ENCODE measurements at places on chromosomes 11 and 22.

DNA sequence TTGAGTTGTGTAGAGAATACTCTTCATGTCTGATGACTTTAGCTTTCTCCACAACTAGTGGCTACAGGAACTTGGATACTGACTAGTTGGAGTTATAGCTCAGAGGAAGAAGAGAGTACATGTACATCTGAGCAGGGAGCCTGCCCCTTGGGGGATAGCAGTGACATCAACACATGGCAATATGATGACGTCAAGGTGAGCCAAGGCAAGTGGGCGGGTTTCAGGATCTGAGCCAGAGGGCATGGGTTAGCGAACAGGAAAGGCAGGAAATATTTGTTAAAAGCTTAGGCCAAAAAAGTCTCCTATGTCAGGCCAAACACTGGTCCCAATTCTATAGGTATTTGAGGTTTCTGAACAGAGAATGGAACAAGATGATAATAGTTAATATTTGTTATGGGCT, 42.0 kb upstream of the HORMAD2 start:
- peak; percentile 81 for DNase-seq

GRCh38 chr11:134756811-134757540, 344.9 kb upstream of the B3GAT1 start:
- no peak for DNase-seq

GRCh38 chr11:23954730-23955129, 542.1 kb upstream of the LUZP2 start:
- no peak for DNase-seq

GRCh38 chr22:47371263-47372090, 609.0 kb downstream of the TBC1D22A start:
- DNase-seq, result no peak

- no peak for DNase-seq
Measured at GRCh38 chr11:8822469-8822868, 88.5 kb upstream of the AKIP1 start.

GRCh38 chr22:20751185-20751851, 22.6 kb upstream of the SERPIND1 start:
- DNase-seq, result no peak

- no peak for DNase-seq
Measured at GRCh38 chr11:21456186-21456585, 736.7 kb upstream of the ANO5 start.

GRCh38 chr11:65180877-65181568, 705 bp upstream of the CAPN1 start:
- DNase-seq, result peak; percentile 67

GRCh38 chr22:49564054-49564453, 263.6 kb downstream of the BRD1 start:
- no peak for DNase-seq

- peak; percentile 88 for DNase-seq
Measured at GRCh38 chr11:20035701-20036601, 124.3 kb downstream of the DBX1 start.

- DNase-seq, result no peak
Measured at GRCh38 chr11:114350022-114350421, 50.3 kb downstream of the C11orf71 start.

DNA sequence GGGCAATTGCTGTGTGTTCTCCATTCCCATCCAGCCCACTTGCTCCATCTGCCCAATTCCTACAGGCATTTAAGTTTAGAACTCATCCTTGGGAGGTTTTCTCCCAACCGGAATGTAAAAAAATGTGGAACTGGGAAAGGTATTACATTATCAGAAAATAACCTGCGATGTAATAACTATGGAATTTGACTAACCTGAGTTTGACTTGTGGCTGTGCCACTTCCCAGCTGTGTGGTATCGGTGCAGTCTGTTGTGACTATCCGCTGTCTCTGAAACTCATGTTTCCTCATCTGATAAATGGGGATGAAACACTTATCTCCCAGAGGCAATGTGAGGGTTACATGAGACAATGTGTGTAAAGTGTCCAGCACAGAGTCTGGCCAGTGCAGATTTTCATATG, 77.6 kb downstream of the TENM4 start:
- DNase-seq, result no peak

DNA sequence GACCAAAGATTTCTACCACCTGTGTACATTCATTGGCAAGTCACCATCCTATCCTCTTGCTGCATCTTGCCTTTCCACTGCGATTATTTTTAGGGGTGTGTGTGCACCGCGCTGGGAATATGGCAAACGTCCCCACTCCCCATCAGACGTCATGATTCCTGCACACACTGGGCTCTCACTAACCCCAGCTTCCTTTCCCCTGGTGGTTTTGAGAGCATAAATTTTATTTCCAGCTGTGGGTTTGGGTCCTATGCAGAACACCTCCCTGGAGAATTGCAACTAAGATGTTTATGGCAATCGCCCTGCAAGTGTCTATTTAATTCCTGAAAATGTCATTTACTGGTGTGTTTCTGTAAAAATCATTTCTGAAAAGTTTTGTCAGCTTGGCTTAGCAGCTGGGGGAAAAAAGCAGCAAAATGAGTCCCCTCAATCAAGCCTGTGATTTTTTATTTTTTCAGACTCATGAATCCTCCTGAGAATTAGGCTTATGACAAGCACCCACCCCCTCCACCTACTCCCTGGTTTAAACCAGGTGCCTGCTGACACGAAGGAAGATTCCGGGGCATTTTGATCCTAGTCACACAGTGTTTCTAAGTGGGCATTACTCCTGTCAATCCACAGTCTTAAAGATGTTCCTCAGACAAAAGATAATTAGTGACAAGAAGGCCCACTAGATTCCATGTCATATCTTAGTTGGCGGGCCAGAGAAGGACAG, 23.8 kb downstream of the UPB1 start:
- no peak for DNase-seq

DNA sequence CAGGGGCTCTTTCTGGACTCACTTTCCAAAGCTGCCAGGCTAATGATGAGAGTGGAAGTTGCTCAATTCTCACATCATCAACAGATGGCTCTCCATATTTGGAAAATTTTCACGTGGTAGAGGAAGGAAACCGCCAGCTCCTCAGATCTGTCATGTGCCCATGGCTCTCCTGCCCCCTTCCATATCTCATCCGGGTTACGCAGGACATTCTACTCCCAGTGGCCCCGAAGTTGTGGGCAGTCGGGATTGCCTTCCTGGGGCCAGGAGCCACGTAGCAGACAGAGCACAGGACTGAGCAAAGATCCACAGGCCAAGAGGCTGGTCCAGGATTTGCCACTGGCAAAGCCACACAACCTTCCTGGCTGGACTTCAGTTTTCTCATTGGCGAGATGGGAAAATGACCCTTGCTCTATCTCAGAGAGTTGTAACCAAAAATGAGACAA, 38.8 kb downstream of the RPUSD4 start:
- DNase-seq, result peak; percentile 11

DNA sequence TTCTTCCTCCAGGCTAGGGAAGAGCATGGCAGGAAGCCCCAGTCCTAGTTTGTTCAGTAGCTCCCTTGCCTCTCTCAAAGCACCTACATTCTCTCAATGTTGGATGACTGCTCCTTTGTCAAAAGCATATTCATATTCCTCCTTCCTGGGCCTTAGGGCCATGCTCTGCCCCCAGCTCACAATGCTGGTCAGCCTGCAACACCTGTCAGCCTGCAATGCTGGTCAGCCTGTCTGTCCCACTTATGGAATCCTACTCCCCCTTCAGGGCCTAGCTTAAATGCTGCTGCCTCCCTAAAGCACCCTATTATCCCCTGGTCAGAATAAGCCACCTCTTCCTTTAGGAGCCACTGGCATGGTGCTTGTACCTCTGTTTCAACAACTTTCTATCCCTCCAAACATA, 45.2 kb downstream of the SERGEF start:
- no peak for DNase-seq

- DNase-seq, result peak; percentile 83
Measured at GRCh38 chr22:38467904-38468442, at the start of gene KDELR3. Gene KDELR3 (plus strand): TSS chr22:38468096. CDS start chr22:38468234, 138 bp downstream.

GRCh38 chr11:106706355-106706754, 311.9 kb downstream of the GUCY1A2 start:
- peak; percentile 52 for DNase-seq

GRCh38 chr11:94424662-94425061, 23.4 kb upstream of the GPR83 start:
- DNase-seq, result peak; percentile 27

GRCh38 chr11:15233371-15234165, 118.8 kb downstream of the INSC start:
- no peak for DNase-seq

DNA sequence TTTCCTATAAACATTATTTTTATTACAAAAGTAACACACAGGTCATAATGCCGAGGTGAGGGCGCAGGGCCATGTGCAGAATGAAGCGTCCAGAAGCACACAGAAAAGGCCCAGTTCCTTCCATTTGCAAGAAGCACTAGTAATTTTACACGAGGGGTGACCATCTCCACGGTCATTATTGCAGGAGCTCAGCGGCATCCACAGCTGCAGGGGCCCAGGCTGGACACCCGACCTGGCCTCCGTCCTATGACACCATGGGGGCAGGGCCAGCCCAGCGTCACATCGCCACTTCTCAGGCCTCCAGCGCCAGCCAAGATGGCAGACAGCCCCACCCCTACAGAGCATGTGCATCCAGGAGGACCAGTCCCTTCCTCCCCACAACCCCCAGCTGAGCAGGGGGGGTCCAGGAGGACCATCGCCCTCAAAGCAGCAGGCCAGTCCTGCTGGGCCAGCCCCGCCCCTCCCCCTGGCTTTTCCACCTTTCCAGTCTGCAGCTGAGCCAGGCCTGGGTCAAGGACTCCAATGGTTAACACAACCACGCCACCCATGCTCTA, 3.5 kb downstream of the IGF2 start:
- DNase-seq, result no peak

GRCh38 chr11:97754976-97755375, 1265.8 kb upstream of the CNTN5 start:
- DNase-seq, result no peak

Data from EL (cell line).